Small intestine (tissue), 16 donors: ENCODE measurements at places on chromosomes 16 and 17. TPM values are rescaled to one million over a fixed set of nuclear protein-coding genes. Genes with fewer than 3 reads are reported as not detected.

GRCh38 chr17:66987059-66987616, 22.6 kb downstream of the CACNG4 start:
- no peaks in the 10 kb centered on the region for H3K36me3 ChIP-seq
- H3K27ac ChIP-seq = no peak overlapping the region
- no peak for DNase-seq

The CACNB1 gene
- 3.7 TPM for polyA plus RNA-seq

GRCh38 chr17:16470265-16470664, 21.7 kb downstream of the LRRC75A start:
- H3K4me1 ChIP-seq = peaks cover 3% of the 10 kb centered on the region
- H3K4me3 ChIP-seq = no peak overlapping the region
- DNase-seq = peak; percentile 47
- no peaks in the 10 kb centered on the region for H3K27me3 ChIP-seq
- H3K27ac ChIP-seq = peak overlapping the region; percentile 87

GRCh38 chr16:49409121-49409520, 35.5 kb downstream of the C16orf78 start:
- no peak for DNase-seq
- H3K27ac ChIP-seq = no peak overlapping the region
- H3K4me3 ChIP-seq = no peak overlapping the region
- H3K4me1 ChIP-seq = no peaks in the 10 kb centered on the region
- no peaks in the 10 kb centered on the region for H3K36me3 ChIP-seq

DNA sequence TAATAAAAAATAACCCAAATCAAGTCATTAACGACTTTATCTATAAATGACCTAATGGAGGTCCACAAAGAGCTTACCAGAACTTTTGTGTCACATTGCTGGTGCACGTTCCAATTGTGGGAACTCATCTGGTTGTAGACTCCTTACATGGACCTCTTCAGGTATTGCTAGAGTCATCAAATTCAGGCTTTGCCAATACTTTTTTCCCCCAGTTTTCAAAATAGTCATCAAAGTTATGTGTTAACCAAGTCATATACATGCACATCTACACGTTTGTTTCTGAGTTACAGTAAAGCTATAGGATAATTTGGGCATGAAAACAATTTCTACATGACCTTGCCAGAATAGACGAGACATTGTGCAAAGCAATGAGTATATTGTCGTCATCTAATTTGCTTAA, 76.2 kb upstream of the ADAMTS18 start:
- DNase-seq = no peak
- no peaks in the 10 kb centered on the region for H3K36me3 ChIP-seq
- no peak overlapping the region for H3K4me3 ChIP-seq
- no peaks in the 10 kb centered on the region for H3K4me1 ChIP-seq
- no peaks in the 10 kb centered on the region for H3K27me3 ChIP-seq

The CCL3 gene
- polyA plus RNA-seq = 4.9 TPM

- no peak for DNase-seq
- no peaks in the 10 kb centered on the region for H3K4me1 ChIP-seq
- H3K4me3 ChIP-seq = no peak overlapping the region
Measured at GRCh38 chr16:66594739-66595138, 9.8 kb upstream of the CMTM3 start.

GRCh38 chr16:13645601-13646245, 274.2 kb upstream of the ERCC4 start:
- no peaks in the 10 kb centered on the region for H3K4me1 ChIP-seq
- no peak for DNase-seq
- no peak overlapping the region for H3K27ac ChIP-seq
- H3K27me3 ChIP-seq = no peaks in the 10 kb centered on the region

The NOXO1 gene
- 3.1 TPM for polyA plus RNA-seq

The CTRL gene
- polyA plus RNA-seq = 1.4 TPM

The TEX19 gene
- not detected for polyA plus RNA-seq

The NLRC3 gene
- polyA plus RNA-seq = 0.82 TPM

- DNase-seq = no peak
- no peaks in the 10 kb centered on the region for H3K4me1 ChIP-seq
- H3K27ac ChIP-seq = no peak overlapping the region
- no peak overlapping the region for H3K4me3 ChIP-seq
Measured at GRCh38 chr17:77036841-77037381, 103.9 kb upstream of the SEC14L1 start.

The ASB16 gene
- polyA plus RNA-seq = not detected

GRCh38 chr17:32276171-32276601, 10.6 kb downstream of the RHBDL3 start:
- no peak overlapping the region for H3K4me3 ChIP-seq
- DNase-seq = no peak
- H3K27ac ChIP-seq = no peak overlapping the region

DNA sequence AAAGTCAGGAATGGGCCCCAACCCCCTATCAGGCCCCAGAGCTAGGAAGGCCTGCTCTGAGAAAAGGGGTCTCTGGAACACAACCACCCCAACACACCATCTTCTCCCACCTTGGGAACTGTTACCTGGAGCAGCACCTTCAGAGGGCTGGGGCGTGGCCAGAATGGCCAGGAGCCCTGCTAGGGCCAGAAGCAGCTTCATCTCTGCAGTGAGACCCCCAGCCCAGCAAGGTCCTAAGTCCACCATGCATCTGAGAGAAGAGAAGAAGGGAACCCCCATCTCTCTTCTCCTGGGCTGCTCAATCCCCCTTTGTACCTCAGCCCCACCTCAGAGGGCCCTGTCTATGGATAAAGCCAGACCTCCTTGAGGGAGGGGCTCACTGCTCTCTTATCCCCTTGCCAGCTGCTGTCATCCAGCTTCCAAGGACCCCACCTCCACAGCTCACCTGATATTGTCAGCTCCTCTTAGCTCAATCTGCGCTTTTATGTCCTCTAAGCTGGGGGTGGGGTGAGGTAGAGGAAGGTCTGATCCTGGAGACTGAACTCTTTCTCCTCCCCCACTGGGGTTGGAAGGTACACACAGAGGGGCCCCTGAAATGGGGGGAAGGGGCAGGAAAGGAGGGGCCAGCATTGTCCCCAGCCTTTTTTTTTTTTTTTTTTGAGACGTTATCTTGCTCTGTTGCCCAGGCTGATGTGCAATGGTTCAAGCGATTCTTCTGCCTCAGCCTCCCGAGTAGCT, at the start of gene MPO:
Gene MPO (minus strand): TSS at position 456 of the 738 bp plus-strand sequence. CDS start 177 bp downstream, at position 279.
- no peaks in the 10 kb centered on the region for H3K4me1 ChIP-seq
- peaks cover 55% of the 10 kb centered on the region for H3K27me3 ChIP-seq
- H3K36me3 ChIP-seq = no peaks in the 10 kb centered on the region

GRCh38 chr17:67994817-67995569, 1.3 kb downstream of the C17orf58 start:
- peak overlapping the region; percentile 12 for H3K4me3 ChIP-seq
- DNase-seq = peak; percentile 43

The FBXW10 gene
- 0.22 TPM for polyA plus RNA-seq

DNA sequence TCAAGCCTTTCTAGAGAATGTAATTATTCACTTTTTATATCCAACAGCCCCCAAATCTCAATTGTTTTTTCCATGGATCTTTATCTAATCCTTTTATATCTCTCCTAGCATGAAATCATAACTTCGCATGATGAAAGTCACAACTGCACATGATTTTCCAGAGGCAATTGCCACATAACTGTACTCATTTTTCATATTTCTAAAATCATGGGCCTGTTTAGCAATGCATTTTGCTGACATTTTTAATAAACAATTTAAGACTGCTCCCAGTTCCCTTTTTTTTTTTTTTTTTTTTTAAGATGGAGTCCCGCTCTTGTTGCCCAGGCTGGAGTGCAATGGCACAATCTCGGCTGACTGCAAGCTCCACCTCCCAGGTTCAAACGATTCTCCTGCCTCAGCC, 83.5 kb downstream of the VMP1 start:
- H3K27ac ChIP-seq = no peak overlapping the region
- no peak for DNase-seq
- H3K36me3 ChIP-seq = peaks cover 25% of the 10 kb centered on the region
- peaks cover 6% of the 10 kb centered on the region for H3K4me1 ChIP-seq

DNA sequence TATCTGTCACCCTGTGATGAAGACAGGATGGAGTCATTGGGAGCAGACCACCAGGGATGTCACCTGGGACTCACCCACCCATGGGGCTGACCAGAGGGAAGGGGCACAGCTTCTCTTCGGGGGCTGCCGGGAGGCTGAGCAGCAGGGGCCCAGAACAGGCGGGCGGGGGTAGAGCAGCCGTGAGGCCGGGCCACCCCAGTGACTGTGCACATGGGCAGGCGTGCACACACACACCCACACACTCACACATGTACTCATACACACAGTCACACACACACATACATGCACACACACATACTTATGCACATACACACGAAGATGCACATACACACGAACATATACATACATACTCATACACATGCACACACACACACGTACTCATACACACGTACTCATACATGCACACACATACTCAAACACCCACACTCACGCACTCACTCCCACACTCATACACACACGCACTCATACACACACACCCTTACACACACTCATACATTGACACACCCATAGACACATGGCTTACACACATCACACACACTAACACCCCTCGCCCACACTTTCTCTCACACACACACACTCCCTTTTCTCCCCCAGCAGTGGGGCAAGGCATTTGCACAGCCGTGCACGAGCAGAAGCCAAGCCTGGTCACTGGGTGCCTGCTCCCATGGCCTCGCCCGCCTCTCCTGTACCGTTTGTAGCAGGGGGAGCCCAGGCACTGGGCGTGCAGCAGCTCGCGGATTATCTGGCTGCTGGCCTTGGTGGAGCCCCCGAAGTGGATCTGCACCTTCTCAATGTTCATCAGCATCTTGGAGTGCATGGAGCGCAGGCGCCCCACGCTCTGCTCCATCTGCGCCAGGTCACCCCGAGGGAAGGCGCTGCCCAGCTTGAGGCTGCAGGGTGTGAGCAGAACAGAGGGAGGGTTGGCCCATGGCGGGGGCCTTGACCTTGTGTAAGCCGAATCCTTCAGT, 12.4 kb downstream of the UBALD2 start:
- H3K4me3 ChIP-seq = no peak overlapping the region
- peaks cover 60% of the 10 kb centered on the region for H3K36me3 ChIP-seq
- H3K4me1 ChIP-seq = peaks cover 10% of the 10 kb centered on the region
- no peaks in the 10 kb centered on the region for H3K27me3 ChIP-seq

DNA sequence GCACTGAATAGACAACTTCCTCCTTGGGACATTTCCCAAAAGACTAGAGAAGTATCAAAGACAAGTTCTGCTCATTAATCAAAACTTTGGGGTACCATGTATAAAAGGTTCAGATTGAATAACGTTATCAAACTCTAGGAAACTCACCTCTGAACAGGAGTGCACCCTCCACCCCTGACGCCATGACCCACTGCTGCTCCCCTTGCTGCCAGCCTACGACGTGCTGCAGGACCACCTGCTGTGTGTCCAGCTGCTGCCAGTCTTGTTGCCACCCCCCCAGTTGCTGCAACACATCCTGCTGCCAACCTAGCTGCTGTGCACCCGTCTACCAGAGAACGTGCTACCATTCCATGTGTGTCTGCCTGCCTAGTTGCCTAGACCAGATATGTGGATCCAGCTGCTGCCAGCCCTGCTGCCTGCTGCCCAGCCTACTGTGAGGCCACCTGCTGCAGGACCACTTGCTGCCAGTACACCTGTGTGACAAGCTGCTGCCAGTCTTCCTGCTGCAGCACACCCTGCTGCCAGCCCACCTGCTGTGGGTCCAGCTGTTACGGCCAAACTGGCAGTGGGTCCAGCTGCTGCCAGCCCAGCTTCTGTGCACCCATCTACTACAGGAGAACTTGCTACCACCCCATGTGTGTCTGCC, 13.8 kb upstream of the KRTAP9-2 start:
- H3K4me1 ChIP-seq = no peaks in the 10 kb centered on the region
- no peaks in the 10 kb centered on the region for H3K36me3 ChIP-seq
- DNase-seq = no peak
- H3K27me3 ChIP-seq = peaks cover 5% of the 10 kb centered on the region

The CD300E gene
- polyA plus RNA-seq = not detected

The EVPLL gene
- polyA plus RNA-seq = not detected

DNA sequence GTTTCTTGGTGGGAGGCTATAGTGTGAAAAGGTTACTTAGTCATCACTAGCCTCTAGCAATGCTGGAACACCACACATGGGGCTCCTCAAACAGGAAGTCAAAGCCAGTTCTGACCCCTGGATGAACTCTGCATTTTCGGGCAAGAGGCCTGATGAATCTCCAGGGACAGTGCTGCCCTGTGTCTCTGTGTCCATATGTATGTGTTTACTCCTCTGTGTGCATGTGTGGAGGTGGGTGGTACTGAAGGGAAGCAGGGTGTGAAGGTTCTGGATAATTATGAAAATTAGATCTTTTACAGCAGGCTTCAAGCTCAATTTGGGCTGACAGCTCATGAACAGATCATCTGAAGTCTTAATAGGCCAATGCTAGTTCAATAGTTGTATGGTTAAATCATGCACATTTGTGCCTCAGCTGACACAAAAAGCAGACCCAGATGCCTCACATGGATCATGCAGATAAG, 133.6 kb downstream of the SNX11 start:
- peaks cover 42% of the 10 kb centered on the region for H3K4me1 ChIP-seq
- H3K36me3 ChIP-seq = no peaks in the 10 kb centered on the region
- peak; percentile 17 for DNase-seq
- no peak overlapping the region for H3K4me3 ChIP-seq

The KRTAP4-9 gene
- polyA plus RNA-seq = not detected

The C16orf46 gene
- polyA plus RNA-seq = not detected

DNA sequence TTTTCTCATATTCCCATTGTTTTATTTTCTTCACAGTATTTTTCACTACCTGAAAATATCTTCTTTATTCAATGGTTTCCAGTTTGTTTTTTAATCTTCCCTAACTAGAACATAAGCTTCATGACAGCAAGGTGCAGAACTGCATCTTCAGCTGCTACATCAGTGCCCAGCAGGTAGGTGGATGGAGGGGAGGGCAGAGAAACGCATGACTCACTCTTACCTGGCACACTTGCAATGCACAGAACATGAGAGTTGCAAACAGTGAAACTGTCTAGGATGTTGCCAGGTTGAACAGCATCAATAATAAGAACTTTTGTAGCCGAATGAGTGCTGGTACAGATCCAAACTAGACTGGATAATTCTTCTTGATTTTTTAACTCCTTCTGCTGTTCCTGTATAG, 127.1 kb downstream of the SPAG9 start:
- no peaks in the 10 kb centered on the region for H3K27me3 ChIP-seq
- H3K4me3 ChIP-seq = no peak overlapping the region
- no peak overlapping the region for H3K27ac ChIP-seq
- H3K36me3 ChIP-seq = peaks cover 11% of the 10 kb centered on the region
- DNase-seq = no peak

The TBC1D28 gene
- polyA plus RNA-seq = not detected

The CYBC1 gene
- polyA plus RNA-seq = 44.7 TPM

GRCh38 chr17:82314727-82315605, 2.4 kb downstream of the CD7 start:
- DNase-seq = no peak
- peaks cover 3% of the 10 kb centered on the region for H3K27me3 ChIP-seq
- H3K27ac ChIP-seq = no peak overlapping the region
- H3K4me3 ChIP-seq = no peak overlapping the region
- H3K4me1 ChIP-seq = peaks cover 4% of the 10 kb centered on the region
